ENCODE measurements at places on chromosomes 12 and 14.

DNA sequence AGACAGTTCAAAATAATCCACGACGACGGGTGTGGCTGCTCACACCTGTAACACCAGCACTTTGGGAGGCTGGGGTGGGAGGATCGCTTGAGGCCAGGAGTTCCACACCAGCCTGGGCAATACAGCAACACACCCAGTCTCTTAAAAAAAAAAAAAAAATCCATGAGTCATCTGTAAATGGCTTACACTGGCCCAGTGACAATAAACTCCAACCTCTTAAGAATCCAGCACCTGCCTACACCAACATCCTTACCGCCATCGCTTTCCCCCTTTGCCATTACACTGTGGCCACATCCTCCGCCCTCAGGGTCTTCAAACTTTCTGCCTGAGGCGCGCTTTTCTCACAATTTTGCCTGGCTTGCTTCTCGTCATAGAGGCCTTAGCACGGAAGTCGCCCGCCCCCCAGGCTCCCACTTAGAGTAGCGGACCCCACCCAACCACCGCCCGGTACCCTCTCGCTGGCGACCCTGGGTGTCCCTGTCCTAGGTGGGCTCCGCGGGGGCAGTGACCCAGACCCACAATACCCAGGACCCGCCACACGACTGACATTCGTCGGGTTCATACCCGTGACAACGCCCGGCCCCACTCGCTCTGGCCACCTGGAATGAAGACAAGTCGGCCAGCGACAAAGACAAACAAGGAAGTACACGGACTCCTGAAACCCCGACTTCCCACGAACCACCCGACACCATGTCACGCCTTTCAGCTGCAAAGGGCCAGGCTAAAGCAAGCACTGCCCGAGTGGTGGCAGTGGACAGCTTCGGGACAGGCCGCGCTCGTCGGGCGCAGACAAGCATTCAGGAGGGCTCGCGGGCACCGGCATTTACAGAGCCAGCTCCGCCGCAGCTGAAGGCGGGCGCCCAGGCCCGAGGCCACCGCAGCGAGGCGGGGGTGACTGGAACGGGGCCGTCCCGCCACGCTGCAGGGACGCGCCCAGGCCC is 636 bp downstream of the GOLGA3 start:
- peak; percentile 75 for DNase-seq

- DNase-seq: no peak
Measured at GRCh38 chr12:53698948-53699677, 23.2 kb upstream of the ATP5MC2 start.

GRCh38 chr14:98956661-98957060 is 315.3 kb downstream of the BCL11B start:
- DNase-seq: no peak

GRCh38 chr12:4152145-4152795 is 121.3 kb upstream of the CCND2 start:
- no peak for DNase-seq

DNA sequence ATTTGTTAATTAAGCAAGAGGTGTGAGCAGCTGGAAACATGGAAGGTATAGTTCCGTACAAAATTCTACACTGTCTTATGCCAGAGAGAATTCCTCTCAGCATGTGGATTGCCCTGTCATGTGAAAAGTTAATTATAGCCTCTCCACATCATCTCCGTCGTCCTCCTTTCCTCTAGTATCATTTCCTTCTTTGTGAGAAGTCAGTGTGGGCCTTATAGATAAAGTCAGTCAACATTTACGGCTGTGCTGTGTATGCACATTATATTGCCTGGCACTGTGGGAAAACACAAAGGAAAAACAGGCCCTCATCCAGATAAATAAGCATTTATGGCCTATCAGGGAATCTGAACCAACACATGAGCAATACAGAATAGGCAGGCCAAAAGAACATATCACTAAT is 236.6 kb downstream of the SEC23A start:
- DNase-seq: no peak

- no peak for DNase-seq
Measured at GRCh38 chr14:61201171-61201570, 80.0 kb downstream of the TMEM30B start.

DNA sequence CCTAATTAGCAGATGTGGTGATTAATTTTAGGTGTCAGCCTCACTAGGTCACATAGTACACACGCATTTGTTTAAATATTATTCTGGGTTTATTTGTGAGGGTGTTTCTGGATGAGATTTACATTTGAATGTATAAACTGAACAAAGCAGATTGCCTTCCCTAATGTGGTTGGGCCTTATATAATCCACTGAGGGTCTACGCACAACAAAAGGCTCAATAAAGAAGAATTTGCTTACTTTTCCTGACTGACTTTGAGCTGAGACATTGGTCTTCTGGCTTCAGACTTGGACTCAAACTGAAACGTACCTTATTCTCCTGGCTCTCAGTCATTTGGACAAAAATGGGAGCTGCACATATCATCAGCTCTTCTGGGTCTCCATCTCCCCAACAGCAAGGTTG is 1132.3 kb upstream of the FLRT2 start:
- DNase-seq: no peak

DNA sequence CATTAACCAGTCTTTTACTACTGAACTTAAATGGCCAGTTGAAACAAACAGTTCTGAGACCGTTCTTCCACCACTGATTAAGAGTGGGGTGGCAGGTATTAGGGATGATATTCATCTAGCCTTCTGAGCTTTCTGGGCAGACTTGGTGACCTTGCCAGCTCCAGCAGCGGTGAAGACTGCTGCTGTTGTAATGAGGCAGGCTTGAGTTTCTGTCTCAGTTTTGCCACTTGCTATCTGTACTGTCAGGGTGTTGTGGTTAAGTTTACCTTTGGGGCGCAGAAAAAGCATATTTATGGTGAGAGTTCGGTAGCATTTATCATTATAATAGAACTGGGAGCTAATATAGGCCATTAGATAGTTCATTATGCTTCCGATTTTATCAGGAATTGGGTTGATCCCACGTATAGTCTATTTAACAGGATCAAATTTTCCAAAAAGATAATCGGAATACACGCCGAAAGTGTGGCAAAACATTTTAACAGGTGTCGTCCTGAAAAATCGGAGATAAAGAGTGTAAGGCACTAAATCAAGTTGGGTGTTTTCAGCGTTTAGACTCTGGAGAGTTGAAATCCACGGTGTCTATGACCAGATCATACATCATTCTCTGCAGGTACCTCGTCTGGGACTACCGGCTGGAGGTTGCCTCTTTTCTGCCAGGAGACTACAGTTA is 688 bp upstream of the NECAP1 start:
- DNase-seq: peak; percentile 33

DNA sequence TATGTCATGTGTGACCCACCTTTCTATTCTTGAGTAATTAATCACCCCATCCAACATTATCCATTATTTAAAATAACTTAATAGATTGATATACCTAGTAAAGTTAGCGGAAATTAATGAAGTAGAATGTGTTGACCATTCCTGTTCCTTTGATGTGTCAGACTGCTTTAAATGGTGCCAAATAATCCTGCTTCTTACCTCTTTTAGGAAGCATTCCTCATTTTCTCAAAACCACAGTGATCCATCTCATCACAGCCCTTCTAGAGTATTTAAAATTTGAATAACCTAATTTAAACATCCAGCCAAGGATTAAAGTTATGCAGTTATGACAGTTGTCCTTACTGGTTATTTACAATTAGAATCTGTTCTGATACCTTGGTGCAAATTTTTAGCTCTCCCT is 6.9 kb downstream of the MGAT4C start:
- DNase-seq: no peak

- DNase-seq: no peak
Measured at GRCh38 chr12:129552996-129553750, 350.7 kb downstream of the TMEM132D start.

- DNase-seq: no peak
Measured at GRCh38 chr14:76273346-76273745, 102.6 kb upstream of the ESRRB start.

GRCh38 chr14:61573321-61573720 is 122.0 kb upstream of the HIF1A start:
- peak; percentile 22 for DNase-seq

GRCh38 chr14:89327771-89328212 is 89.2 kb downstream of the FOXN3 start:
- no peak for DNase-seq

DNA sequence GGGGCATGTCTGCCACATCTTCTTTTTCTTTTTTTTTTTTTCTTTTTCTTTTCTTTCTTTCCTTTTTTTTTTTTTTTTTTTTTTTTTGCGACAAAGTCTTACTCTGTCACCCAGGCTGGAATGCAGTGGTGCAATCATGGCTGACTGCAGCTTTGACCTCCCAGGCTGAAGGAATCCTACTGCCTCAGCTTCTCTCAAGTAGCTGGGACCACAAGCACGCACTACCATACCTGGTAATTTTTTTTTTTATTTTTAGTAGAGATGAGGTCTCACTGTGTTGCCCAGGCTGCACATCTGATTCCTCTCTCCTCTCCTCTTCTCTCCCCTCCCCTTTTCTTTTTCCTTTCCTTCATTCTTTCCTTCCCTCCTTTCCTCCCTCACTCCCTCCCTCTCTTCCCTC is 18.5 kb downstream of the SLC15A5 start:
- DNase-seq: no peak

DNA sequence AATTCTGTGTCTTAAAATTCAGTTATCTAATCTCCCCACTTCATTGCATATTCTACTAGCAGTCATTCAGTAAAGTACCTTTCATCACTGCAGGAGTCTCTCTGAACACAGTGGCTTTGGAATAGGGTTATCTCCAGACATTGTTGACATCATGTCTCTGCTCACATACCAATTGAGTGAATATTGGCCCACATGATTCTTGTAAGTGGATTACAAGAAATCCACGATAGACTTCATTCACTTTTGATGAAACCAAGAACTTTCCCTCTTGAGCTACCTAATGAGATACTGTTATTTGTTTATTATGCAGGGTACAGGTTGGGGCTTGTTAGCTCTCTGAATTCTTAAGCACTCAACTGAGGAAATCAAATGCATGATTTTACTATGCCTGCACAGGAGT is 284.9 kb downstream of the RAD51B start:
- peak; percentile 81 for DNase-seq

DNA sequence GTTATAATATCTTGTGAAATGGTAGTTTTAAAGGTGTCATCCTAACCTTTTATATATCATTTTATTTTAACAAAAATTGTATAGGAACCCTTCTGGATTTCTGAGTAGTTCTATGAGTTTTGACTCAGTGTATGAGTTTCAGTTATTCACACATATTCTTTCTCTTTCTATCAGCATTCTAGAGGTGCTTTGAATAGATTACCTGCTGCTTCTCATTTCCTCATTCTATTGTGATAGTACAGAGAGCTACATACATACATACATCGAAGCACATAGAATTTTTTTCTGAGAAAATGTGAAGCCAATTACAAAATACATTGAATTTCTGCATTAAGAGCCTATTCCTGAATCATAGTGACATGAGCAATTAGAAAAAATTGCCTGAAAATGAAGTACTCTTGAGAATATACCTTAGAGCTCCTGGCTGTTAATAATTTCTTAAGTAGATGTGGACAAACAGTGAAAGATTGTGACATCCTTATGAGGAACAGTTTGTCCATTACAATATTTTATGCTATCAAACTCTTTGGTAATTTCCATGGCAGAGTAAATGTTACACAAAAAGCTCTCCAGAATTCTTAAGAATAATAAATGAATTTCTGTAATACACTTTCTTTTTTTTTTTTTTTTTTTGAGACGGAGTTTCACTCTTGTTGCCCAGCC is 556.6 kb downstream of the TRHDE start:
- no peak for DNase-seq

- DNase-seq: no peak
Measured at GRCh38 chr12:66960704-66961690, 282.1 kb upstream of the GRIP1 start.

DNA sequence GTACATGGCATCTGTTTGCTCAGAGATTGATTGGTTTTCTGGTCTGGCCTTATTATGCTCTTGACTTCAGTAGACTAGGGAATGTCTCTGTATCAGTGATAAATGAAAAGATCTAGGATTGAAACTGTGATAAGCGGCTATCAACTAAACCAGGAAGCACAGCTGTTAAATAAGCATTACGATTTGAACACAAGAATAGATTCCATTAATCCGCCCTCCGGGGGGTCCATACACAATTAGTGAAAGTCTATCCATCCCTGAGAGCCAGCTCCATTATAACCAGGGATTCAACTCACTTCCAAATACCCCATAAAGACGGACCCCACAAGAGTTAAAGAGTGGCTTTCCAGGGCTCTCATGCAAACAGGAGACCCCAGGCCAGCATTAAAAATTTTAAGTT is 279.0 kb downstream of the GRIN2B start:
- DNase-seq: no peak

DNA sequence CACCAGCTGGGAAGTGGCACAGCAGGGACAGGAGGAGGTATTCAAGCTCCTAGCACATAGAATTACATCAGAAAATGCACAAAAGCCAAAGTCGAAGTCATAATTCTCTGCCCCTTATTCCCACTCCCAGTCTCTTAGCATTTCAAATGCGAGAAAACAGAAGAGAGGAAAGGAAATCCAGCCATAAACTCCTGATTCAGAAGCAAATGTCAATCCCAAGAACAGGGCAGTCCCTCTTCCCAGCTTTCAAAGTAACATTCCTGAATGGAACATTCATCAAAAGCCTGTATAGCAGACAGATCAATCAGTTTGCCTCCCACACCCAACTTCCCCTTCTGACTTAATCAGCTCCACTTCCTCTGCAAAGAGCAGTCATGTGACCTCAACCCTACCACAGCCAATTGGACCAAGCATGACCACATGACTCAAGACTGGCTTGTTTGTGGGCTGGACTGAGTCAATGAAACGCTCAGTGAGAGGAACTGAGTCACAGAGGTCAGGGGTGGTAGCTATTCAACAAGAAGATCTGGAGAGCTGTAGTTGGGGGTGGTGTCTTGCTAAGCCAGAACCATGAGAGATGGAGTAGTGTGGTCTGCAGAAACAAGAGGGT is 41.4 kb upstream of the TUNAR start:
- peak; percentile 69 for DNase-seq

DNA sequence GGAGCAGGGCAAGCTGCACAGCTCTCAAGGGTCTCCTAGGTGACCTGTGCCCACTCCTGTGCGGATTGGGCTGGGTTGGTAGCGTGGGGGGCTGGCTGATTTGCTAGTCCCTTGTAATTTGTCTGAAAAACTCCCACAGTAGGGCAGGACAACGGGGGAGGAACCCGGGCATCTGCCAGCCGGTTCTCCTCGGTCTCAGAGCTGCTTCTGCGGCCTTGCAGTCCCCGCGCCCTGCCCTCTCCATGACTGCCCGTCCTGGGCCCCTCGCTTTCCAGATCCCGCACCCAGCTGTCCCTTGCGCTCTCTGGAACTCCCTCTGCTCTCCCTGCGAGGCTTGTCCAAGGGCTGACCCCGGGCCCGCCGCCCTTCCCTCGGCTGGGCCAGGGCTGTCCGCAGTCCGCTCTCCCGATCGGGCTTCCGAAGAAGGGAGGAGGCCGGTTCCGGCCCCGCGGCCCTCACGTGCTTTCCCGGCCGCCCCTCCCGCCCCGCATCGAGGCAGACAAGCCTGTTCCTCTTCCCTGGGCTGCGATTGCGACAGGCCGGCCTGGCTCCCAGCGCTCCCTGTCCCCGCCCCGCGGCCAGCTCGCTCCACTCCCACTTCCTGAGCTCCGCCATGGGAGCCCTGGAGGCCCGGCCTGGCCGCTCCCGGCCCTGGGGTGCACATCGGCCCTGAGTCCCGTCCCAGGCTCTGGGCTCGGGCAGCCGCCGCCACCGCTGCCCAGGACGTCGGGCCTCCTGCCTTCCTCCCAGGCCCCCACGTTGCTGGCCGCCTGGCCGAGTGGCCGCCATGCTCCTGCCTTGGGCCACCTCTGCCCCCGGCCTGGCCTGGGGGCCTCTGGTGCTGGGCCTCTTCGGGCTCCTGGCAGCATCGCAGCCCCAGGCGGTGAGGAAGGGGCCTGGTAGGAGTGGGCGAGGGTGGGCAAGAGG is at the start of gene LTBR:
Gene LTBR (plus strand): TSS at position 591 of the 927 bp plus-strand sequence. CDS start 197 bp downstream, at position 788.
- DNase-seq: peak; percentile 95

- no peak for DNase-seq
Measured at GRCh38 chr12:65139389-65139788, 18.3 kb upstream of the WIF1 start.
